NCI-H460 (cell line): ENCODE measurements at places on chromosomes 7 and 10.

- DNase-seq = no peak
These were observed 549 bp downstream of the INMT start for GRCh38 chr7:30752484-30752883.

DNA sequence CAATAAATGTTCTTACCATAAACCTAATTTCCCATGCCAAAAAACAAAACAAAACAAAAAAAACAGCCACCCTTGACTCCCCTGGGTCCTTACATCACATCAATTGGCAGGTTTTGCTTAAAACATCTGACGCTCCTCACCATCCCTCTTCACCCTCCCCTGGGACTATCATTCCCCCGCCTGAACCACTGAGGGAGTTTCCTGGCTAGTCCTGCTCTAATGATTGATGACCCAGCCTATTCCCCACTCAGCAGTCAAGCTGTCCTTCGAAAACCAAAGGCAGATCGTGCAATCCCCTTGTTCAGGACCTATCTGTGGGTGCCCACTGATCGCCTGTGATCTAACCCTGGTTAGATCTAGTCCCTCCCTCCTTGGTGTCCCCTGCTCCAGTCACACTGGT lies 11.2 kb upstream of the FRMPD2 start:
- DNase-seq = no peak

DNA sequence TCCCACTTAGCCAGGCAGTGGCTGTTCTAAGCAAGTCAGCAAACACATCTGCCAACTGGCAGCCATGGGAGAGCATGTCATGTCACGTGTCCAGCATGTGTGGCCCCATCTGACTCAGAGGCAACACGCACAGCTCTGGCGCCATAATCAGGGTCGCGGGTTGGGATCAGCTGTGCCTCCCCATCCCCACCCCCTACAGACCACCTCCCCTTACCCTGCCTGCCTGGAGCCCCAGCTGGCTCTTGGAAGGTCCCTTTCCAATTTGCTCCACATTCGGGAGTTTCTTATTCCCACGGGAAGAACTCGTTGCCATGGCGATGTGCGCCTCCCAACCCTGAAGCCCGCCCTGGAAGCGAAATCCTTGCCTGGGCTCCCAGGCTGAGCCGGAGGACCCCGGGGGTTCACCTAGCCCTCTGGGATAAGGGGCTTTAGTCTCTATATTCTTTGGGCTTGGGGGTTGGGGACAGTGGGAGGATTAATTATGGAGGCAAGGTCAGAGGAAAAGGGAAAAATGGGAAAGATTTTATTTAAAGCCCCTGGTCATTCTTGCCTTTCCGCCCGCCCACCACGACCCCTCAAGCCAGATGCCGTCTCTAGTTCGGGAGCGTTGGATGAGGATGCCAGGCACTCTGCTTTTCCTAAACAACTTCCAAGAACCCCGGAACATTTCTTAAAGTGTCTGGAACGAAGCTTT lies 283.7 kb downstream of the ZEB1 start:
- DNase-seq = no peak

- no peak for DNase-seq
These were observed 116.3 kb downstream of the MLLT10 start for GRCh38 chr10:21650353-21650752.

DNA sequence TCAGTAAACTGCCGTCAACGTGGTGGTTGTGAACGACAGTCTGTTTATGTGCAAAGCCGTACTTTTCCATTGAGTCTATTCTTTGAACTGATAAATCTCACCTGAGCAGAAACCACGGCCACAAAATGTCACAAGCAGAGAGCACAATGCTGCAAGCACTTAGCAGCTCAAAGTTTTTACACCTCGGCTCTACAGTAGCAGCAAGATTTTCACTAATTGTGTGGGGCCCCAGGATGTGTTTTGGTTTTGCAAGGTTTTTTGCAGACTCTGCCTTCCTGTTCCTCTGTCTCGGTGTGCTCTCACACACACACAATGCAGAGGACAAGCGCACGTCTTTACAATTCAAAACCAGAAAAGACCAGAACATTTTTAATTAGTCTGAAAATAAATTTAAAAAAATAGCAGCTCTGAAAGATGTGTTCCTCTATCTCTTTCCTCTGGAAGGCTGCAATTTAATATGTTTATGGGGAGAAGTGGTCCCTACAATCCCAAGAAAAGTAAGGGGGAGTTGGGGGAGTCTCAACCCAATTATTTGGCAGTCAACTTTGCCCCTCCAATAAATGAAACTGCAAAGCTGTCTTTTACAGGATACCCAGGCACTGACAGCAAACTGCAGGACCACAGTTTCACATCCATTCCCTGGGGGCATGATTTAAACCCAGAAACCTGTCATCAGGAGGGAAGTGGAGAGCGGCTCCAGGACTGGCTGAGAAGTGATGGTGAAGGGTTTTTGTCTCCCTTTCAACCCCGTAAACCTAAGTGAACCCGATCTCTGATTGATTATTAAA lies 73.8 kb upstream of the SFMBT2 start:
- no peak for DNase-seq

- DNase-seq = no peak
These were observed 247.0 kb upstream of the MKI67 start for GRCh38 chr10:128373071-128373749.

DNA sequence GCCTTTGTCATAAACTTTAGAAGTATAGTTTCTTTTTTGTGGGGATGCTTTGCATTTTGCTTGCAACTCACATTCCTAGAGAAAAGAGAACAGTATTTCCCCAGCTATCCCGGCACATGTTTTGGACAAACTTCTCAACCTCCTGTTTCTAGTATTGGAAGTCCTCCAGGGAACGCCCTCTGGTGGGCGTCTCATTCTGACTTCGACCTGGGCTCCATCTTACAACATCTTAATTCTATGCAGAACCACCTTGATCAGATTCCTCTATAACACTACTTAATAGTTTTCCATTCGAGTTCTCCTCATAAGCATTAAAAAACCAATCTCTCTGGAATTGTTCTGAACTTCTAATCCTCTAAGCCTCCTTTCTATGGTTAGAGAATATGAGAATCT lies 139.5 kb upstream of the FZD8 start:
- no peak for DNase-seq

DNA sequence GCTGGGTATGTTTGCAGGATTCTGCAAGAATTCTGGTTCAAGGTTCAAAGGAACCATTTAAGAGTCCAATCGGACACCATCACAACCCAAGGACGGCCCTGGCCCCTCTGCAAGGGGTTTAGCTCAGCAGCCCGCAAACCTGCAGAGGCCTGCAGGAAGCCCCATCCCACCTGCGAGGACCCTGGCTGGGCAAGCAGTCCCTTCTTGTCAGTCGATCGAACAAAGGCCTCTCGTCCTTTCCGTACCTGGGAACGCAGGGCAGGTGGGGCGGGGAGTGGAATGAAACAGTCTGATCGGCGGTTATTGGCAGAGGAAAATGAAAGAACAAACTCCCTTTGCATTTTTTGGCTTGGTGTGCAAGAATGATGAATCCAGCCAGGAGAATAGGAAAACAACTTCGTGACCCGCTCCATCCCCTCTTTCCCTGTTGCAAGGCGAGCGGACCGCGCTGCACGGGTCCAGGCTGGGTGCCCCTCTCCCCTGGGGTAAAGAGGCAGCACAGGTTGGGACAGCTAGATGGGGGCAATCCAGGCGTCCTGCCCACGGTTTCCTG lies 73.7 kb downstream of the INSIG1 start:
- DNase-seq = no peak

DNA sequence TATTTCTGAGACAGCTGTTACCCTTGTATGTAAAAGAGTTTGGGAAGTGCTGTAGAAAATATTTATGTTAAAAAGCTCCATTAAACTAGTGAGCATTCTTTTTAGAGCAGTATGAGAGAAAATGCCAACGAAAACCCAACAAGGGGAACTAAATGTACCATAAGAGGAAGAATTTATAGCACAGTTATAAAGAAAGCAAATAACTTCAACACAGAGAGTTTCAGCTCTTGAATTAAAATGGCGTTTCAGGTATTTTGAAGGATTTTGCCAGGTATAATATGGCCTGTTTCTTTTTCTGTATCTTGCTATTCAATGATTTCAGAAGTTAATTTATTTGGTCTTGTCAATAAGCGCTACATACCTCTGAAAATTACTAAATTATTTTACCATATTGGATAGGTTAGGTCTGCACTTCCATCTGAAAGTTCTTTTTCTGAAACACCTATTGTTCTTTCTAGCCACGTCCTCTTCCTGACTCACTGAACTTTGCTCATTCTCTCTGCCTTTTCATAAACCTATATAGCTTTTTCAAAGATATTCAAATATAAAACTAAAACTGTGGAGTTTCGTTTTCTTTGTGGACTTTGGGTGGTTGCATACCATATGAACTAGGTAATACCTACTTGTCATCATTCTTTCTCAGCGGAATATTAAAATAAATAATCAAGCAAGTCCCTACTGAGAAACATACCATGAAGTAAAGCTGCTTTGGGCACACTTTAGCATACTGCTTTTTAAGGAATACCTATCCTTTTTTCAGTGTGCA lies 136.1 kb downstream of the SEMA3A start:
- no peak for DNase-seq

GRCh38 chr10:26870766-26871165 lies 10.0 kb upstream of the ABI1 start:
- no peak for DNase-seq

DNA sequence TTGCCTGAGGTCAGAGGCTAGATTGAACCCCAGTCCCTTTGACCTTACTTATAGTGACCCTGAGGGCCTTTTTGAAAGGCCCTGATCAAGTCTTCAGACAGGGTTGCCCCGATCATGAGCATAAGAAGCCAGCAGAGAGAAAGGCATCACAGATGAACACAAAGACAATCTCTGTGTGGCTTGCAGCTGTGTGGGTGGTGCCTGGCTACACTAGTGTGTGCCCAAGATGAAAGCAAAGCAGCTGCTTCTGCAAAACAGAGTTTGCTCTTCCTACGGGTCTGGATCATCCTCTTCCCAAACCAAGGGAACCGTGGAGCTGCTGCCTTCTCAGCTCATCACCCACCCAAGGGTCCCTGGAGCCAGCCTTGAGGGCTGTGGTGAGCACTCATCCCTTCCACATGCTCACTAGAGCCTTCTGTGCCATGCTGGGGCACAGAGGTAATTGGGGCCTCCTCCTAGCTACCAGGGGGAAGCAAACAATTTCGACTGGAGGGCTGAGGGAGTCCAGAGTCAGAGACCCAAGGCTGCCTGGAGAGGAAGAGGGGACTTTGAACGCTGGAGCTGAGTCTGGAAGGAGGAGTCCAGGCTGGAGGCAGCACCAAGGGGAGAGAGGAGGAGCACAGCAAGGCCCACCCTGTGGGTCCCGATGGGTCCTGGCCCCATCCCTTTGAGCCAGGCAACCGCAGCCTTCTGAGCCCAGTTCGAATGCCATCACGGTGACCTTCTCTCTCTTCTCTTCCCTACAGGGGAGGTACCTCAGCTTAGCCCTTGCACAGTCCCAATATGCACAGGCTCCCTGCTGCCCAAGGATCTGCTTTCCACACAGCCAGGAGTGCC lies 42.3 kb downstream of the ANTXRL start:
- DNase-seq = no peak

DNA sequence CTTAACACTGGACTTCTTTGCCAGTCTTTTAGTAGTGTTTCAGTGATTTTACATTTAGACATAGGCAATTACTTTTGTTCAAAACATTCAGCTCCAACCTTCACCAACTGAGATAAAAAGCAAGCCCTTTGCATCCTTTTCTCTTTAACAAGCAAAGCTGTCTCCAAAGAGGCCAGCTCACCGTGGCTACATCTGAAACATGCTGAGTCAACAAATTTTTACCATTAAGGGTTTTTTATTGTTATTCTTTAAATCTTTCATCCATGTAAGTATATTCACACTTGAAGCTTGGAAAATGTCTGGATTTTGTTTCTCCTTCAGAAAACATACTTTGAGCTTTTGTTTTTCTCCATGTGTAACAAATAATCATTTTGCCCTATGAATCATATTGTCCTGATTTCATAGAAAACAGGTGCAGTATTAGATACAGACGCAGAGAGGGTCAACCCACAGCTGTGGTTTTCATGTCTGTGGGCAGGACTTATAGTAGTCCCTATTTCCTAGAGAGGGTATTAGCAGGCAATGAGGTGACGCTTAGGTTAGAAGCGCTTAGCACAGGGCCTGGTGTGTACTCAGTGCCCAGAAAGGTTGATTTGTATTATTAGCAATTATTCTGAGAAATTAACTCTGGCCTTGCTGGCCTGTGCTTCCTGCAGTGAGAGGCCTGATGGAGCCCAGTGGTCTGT lies 99.5 kb downstream of the MKI67 start:
- no peak for DNase-seq

- no peak for DNase-seq
These were observed 717.6 kb downstream of the GRM8 start for GRCh38 chr7:126535176-126535575.

- no peak for DNase-seq
These were observed 55.8 kb downstream of the LOXL4 start for GRCh38 chr10:98212196-98212595.

GRCh38 chr7:94395141-94396036 lies 694 bp downstream of the COL1A2 start:
- DNase-seq = peak; percentile 48

GRCh38 chr7:24478137-24478655 lies 95.1 kb upstream of the PALS2 start:
- DNase-seq = no peak

- no peak for DNase-seq
These were observed 254.8 kb downstream of the PHF14 start for GRCh38 chr7:11228515-11228914.

GRCh38 chr7:42315103-42315502 lies 78.1 kb upstream of the GLI3 start:
- DNase-seq = no peak

GRCh38 chr10:90914992-90915765 lies 5.7 kb downstream of the ANKRD1 start:
- no peak for DNase-seq

DNA sequence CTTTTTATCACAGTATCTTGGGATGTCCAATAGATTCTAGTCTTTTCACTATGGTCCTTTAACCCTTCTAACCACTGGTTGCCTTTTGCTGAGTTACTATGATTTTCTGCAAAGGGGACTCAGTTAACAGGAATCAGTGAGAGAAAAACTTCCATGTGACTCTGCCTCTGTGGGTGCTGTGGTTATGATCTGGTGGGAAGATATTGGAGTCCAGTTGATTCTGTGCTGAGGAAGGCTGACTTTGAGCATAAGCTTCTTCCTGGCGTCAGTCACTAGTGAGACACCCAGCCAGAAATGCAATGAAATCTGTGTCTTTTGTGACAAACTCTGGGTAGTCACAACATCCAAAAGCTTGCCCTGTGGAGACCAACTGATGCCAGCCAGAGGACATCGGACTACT lies 648.0 kb downstream of the SUGCT start:
- no peak for DNase-seq

DNA sequence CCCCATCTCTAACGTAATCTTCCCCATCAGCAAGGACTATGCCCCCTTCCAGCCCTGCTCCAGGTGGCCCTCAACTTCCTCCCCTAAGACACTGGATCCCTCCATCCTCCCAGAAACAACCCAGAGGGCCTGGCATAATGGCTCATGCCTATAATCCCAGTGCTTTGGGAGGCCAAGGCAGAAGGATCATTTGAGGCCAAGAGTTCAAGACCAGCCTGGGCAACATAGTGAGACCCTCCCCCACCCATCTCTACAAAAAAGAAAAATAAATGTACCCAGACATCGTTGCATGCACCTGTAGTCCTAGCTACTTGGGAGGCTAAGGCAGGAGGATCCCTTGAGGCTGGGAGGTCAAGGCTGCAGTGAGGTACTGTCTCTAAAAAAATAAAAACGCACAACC lies 42.6 kb downstream of the TMEM130 start:
- DNase-seq = no peak
